Activated CD4-positive, alpha-beta memory T cell treated with anti-CD3 and anti-CD28 coated beads, Interleukin-2, amount 10 ng/mL, durations not matched to agents 7 days and 5 days (primary cell): ENCODE measurements at places on chromosomes 3 and 15.

DNA sequence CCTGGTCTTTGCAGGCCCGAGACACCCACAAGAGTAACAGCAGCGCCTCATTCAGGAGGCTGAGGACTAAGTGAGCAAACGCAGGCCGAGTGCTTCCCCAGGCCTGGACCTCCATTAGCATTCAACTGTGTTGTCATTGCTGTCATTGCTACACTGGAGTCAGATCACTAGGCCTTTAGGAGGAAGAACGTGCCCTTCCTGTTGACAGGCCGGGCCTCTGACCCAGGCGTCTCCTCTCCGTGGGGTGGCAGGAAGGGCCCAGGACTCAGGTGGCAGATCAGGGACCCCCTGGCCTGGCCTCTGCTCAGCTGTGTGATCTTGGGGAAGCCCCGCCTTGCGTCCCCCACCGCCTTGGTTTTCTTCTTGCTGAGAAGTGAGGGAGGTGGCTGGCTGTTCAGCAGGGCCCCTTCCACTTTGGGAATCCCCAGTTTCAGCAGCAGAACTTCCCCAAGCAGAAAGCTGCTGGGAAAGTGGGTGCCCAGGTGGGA lies 19.1 kb downstream of the ZDHHC19 start:
- peak; percentile 58 for DNase-seq

- DNase-seq = peak; percentile 35
Observed at GRCh38 chr15:94174399-94174802, 57.0 kb upstream of the MCTP2 start.

DNA sequence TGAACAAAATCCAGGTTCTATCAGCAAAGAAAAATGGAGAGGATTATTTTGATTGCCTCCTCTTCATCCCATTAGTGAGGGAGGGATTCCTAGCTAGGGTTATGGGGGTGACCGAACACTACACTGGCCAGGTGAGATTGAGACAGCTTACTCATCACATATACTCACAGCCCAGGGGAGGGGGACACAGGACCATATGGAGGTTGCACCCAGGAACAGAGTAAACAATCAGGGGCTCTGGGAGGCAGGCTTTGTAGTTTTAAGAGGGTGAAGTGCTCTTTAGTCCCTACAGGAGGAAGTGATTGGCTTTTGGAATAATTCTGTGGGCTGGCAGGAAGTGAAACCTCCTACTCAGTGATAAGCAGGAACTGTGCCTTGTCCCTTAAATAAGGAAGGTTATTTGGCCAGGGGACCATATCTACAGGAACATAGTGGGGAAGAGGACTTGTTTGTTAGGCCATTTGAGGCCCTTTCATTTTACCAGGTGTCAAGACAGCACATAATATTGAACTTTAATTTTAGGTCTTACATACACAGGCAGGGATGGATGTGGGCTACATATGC lies 17.5 kb upstream of the KCTD6 start:
- no peak for DNase-seq

DNA sequence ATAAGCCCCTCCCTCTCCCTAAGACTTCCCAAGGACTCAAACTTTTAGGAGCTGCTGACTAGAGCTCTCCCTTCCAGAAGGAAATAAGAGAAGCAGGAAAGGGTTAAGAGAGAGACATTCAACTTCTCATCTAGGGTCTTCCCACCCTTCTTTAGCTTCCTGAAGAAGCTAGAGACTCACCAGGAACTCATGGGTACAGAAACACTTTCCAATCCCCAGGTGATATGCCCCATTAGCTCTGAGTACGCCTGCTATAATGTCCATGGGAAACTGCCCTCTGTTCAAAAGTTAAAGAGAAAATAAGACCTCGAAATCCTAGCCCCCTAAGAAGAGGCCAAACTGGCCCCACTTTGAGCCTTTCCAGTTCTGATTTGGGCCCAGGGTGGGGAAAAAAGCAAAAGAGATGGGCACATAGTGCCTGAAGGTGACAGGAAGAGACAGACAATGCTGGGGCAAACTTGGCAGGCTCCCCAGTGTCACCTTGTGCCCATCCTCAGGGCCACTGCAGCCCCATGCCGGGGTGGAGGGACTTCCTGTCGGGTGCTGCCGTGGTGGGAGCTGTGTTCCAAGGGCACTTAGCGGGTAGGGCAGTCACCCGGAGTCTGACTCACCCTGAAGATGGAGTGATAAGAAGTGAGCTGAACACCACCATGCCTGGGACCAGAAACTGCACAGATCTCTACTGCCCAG lies 29.5 kb downstream of the CCDC12 start:
- peak; percentile 87 for DNase-seq

GRCh38 chr15:78761020-78761419 lies 50.2 kb downstream of the ADAMTS7 start:
- DNase-seq = no peak

DNA sequence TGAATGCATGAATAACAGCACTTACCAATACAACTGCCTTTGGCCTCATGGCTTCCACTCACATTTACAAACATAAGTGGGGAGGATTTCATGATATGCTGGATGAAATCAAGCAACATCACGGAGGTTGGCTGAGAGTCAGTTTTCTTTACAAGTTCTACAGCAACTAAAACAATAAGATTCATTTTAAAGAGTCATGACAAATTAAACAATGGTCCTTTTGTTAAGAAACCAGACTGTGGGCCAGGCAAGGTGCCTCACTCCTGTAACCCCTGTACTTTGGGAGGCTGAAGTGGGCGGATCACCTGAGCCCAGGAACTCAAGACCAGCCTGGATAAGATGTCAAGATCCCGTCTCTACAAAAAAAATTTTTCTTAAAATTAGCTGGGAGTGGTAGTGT lies 12.4 kb downstream of the ATR start:
- no peak for DNase-seq

- DNase-seq = no peak
Observed at GRCh38 chr15:51054535-51054934, 40.2 kb downstream of the TNFAIP8L3 start.

DNA sequence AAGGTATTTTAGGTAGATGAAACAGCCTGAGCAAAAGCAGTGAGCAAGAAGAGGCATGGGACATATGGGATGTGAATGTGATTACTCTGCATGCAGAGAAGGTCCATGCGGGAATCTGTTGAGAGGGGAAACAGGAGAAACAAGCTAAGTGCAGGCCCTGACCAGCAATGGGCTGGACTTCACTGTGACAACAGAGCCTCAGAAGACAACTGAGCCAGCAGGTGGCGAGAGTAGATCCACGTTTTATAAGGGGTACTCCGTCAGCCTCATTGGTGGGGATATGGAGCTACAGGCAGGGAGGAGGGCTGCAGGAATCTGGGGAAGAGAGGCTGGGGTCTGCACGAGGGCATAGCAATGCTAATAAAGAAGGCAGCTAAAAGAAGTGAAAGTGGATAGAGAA lies 405.9 kb upstream of the LMCD1 start:
- no peak for DNase-seq

GRCh38 chr3:67712259-67712658 lies 57.8 kb upstream of the SUCLG2 start:
- no peak for DNase-seq

GRCh38 chr3:5613599-5613998 lies 426.1 kb downstream of the EDEM1 start:
- no peak for DNase-seq

GRCh38 chr3:193078996-193079753 lies 161.5 kb upstream of the MB21D2 start:
- DNase-seq = no peak

GRCh38 chr3:41819236-41819635 lies 142.7 kb downstream of the ULK4 start:
- no peak for DNase-seq

GRCh38 chr15:38930851-38931572 lies 366.4 kb upstream of the RASGRP1 start:
- no peak for DNase-seq

DNA sequence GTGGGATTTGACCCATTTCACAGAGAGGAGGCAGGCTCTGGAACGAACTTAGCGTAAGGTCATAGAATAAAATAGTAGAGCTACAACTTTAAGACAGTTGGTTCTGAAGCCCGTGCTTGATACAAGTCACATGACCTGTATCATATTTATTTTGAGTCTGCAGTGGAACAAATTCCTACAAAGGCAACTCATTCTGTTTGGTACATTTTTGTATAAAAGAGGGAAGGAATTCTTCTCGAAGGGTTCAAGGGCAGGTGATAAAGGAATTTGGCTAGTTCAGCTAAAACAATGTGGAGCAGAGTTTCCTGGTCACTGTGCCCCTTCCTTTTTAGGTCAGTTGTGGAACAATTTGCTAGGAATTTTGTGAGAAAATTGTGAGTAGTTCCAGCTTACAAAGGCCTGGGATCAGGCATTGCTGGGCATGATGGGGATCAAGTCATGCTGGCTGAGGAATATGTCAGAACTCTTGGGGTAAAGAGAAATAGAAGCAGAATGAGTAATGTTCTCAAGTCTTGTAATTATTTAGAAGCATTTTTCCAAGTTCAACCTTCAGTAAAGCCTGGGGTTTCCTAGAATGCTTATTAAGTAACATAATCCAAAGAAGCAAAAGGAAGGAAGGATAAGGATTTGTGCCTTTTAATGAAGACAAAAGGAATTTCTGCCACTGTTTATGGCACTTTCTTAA lies 19.1 kb downstream of the USP3 start:
- no peak for DNase-seq

GRCh38 chr15:91407269-91407889 lies 307.3 kb downstream of the SV2B start:
- DNase-seq = peak; percentile 24

DNA sequence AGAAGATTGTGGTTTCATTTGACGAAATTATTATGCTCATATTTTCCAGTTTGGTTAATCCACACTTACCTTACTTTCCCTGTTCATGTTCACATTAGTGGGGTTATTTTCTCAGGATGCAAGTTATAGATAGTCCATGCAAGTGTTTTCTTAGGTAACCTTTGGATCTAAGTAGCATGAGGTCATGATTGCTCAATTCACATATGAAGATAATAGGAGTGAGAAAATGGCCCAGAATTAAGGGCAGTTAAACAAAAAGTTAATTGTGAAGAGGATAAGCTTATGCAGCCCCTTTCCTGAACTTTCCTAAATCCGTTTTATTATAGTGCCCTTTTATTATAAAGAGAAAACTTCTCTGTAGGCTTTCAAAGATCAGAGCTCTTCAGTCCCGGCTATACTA lies 83.4 kb downstream of the CD200R1L start:
- no peak for DNase-seq
